Stimulated activated CD4-positive, alpha-beta T cell treated with anti-CD3 and anti-CD28 coated beads, Interleukin-15, amount 100 ng/mL, for 1 hour (primary cell): ENCODE measurements at places on chromosomes 4 and X.

GRCh38 chrX:47272013-47272408 lies 39.2 kb downstream of the USP11 start:
- DNase-seq: no peak

DNA sequence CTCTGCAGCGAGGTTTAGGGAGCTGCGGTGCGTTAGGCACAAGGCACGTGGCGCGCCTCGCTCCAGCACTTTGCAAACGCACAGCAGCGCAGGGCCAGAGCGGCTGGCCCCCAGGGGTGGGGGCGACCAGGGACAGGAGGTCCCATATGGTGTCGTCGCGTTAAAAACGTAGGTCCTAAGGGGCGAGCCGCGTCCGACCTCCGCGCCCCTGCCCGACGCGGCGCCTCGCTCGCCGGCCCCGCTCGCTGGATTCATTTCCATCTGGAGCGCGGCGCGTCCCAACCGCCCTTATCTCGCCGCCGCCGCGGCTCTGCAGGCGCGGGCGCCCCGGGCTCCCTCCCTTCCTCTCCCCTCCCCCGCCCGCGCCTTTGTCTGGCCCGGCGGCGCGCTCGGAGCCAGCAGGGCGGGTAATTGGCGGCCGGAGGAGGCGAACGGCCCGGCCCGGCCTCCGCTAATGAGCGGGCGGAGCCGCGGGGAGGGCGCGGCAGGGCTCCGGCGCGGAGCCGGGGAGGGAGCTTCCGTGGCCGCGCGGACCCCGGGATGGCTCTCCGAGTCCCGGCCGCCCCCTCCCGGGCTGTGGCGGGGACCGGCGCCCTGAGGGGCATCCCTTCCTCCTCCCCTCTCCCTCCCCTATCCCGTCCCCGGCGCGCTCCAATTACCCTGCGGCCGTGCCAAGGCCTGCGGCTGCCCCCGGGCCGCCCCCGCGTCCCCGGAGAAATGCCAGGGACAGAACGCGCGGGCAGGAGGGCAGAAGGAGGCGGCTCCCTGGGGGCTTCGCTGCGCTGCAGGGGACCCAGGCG lies 409.0 kb downstream of the BCOR start:
- peak; percentile 20 for DNase-seq

- no peak for DNase-seq
Measured at GRCh38 chrX:50165727-50166126, 35.1 kb downstream of the AKAP4 start.

DNA sequence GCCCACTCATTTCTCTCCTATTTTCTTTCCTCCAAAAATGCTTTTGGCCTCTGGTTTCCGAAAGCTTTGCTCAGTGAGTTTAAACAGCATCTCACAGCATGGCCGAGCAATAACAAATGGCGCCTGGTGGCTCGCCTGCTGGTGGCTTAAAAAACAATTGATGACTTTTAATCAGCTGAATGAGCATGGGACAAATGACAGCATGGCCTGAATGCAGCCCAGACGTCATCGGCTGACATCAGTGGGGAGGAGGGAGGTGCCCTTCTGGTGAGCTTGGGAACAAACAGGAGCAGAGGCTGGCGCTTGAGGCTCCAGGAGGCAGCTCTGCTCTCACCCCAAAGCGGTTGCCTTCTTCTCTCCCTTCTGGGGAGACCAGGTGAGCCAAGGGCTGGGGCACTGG lies 286.4 kb downstream of the BCOR start:
- no peak for DNase-seq

DNA sequence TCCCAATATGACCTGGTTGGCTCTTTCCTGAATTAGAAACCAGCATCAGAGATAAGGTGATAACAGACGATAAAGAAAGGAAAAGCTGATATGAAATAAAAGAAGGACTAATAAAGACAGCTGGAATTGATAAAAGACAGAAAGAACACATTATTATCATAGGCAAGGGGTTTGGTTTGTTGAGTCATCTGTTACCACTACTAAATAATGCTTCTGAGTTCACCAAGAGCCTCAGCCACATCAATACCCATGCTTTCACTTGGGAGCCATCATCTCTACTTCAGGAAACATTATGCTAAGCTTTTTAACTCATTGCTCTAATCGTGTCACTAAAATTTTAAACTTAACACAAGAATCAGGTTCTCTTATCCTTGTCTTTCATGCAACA lies 27.6 kb downstream of the ANXA5 start:
- DNase-seq: no peak

GRCh38 chrX:20116087-20116576 lies 575 bp downstream of the MAP7D2 start:
- DNase-seq: no peak

DNA sequence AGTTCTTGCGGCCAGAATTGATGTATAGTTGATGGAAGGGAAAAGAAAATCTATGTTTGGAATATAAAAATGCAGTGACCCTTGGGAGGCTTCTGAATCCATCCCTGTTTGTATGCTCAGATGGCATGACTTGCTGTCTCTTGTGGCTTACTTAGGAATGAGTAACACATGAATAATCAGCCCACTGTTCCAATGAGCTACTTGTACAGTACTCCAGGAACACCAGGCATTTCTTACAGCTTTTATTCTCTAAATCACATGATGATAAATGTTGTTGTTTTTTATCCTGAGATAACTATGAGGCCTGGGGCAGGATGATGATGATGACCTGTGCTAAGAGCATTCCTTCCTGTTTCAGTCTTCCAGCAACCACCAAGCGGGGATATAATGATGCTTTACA lies 18.9 kb downstream of the TMPRSS11E start:
- DNase-seq: no peak

- no peak for DNase-seq
Measured at GRCh38 chr4:6900956-6901355, 8.7 kb upstream of the TBC1D14 start.

DNA sequence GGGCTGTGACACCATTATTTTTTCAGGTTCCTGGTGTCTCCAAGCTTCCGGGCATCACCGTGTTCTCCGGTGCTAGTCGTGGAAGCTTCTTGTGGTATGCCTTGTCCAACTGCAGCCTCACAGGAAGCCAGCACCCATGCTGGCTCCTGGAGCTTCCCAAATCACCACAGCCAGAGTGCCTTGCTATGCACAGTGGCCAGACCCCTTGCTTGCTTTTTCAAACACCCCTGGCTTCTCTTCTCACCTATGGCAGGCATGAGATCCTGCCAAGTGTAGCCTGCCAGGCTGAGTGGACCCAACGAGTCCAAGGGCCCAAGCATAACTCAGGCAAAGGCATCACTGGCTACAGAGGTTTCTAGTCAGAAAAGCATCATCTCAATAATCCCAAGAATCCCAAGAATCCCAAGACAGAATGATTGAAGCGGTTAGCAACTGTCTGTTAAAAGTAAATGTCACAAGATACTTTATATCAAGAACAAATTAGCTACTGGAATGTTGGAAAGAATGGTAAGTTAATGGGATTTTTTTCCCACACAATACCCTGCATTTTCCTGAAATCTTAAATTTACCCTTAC lies 1522.9 kb downstream of the PCDH18 start:
- DNase-seq: no peak

- DNase-seq: no peak
Measured at GRCh38 chrX:9955506-9955905, 11.7 kb upstream of the CLDN34 start.

DNA sequence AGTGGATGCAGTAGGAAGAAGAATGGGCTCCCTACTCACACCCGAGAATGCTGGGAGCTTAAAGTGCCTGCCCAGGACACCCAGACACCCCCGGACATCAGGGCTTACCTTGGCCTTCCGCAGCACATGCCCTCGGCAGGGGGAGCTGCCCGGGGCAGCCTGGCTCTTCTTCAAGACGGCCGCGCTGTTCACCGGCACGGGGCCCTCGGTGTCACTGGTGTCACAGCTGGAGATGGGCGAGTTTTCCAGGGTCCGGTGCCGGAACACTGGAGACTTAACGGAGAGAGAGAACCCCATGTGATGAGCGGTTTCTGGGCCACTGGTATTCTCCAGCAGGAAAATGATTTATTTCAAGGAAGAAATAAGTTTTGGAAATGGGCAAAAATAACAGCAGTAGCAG lies 170.9 kb downstream of the AFAP1 start:
- DNase-seq: no peak

- DNase-seq: no peak
Measured at GRCh38 chrX:151676196-151676595, 19.1 kb upstream of the PRRG3 start.

- no peak for DNase-seq
Measured at GRCh38 chr4:76658231-76659102, 223.4 kb downstream of the SHROOM3 start.

DNA sequence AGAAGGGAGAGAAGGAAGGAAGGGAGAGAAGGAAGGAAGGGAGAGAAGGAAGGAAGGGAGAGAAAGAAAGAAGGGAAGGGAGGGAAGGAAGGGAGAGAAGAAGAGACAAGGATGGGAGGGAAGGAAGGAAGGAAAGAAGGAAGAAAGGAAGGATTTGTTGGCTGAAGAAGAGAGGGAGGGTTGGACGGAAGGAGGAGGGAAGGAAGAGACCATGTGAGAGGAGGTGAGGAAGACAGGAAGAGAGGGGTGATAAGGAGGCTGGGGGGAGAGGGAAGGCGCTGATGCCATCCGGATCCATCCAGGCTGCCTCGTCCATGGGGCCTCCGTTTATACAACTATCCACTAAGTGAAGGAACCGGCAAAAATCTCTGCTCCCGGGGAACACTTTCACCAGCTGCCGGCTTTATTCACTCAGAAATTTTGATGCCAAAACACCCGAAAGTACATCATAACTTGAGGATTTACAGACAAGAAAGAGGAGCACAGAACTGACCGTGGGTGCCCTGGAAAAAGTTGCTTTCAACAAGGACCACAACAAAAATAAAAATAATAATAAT lies 14.9 kb downstream of the DHRSX start:
- no peak for DNase-seq

GRCh38 chrX:3154386-3154975 lies 113.2 kb downstream of the ARSF start:
- DNase-seq: no peak

GRCh38 chr4:120316416-120316815 lies 249.8 kb upstream of the MAD2L1 start:
- DNase-seq: no peak

- no peak for DNase-seq
Measured at GRCh38 chr4:123939621-123940020, 543.0 kb downstream of the SPRY1 start.

DNA sequence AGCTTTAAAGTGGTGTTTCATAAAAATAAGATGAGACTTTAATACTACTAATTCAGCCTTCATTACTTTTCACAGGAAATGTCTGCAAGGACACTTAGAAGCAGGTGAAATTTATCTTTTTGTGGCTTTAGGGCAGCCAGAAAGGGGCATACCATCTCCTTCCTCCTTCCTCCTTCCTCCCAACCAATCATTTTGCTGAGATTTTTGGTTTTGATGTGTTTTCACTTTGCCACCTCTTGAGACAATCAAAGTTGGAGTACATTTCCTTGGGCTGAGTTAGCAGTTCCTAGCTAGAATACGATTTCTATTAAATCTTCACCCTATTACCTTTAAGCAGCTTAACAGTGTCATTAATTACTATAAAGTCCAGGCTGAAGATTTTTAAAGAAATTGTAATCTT lies 5.1 kb upstream of the NDST3 start:
- DNase-seq: no peak

DNA sequence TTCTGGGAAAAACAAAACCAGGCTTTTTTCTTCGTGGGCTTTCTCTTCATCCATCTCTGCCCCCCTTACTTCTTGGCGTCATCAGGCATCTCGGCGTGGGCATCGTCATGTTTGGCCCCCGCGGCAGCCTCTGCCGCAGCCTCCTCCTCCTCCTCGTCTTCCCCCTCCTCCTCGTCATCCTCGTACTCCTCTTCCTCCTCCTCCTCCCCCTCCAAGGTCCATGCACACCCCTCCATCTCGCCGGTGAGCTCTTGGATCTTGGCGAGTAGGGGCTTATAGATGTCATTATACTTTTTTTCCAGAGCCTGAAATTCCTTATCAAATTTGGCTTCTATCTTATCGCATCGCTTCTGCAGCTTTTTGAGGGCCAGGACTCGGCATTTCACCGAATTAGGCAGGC lies 488 bp downstream of the NAP1L5 start:
- DNase-seq: no peak

DNA sequence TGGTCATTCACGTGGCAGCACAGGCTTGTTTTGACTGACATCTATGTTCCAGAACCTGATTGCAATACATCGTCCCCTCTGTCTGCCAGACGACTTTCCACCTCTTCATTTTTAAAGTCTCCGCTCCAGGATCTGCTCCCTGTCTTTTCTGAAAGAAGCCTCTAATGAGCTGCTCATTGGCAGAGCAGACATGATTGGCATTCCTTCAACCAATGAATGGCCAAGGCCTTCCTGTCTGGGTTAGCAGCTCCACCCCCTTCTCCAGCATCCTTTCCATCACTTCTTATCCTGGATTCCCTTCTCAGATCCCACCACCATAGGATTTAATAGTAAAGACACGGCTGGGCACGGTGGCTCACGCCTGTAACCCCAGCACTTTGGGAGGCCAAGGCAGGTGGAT lies 202.7 kb upstream of the KLF3 start:
- no peak for DNase-seq

GRCh38 chr4:75745721-75746199 lies 21.4 kb downstream of the USO1 start:
- DNase-seq: no peak

- DNase-seq: no peak
Measured at GRCh38 chr4:92304121-92304520, 355 bp downstream of the GRID2 start.

DNA sequence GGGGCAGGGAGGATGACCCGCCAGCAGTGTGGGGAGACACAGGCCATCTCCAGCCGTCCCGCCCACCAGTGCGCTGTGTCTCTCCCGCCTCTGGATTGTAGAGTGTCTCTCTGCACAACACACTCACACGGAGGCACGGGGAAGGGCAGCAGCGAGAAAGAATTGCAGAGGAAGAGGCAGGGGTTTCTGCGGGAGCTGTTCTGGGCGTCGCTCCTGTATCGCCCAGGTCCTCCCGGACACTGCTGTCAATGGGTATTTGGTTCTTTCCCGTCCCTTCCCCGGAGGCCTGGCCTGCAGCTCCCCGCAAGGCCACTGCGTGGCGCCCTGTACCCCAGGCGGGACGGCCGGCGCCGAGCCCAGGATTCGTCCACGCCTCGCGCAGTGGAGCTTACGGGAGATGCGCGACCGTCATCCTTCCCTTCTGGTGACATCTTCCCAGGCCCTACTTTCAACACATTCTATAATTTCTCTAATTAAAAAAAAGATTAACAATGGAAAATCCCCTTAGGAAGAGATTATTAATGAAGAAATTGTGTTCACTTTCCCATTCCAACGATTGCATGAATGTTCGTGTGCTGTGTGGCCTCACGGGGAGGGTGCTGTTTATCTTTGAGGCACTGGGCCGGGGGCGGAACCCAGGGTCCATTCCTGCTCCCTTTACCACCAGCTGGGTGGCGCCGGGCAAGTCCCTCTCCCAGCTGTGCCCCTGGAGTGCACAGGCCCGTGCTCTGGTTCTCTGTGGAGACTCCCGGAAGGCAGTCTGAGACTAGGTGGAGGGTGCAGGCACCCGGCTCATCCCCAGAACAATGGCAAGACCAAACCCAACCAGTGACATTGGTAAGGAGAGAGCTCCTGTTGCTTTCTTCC lies 95.7 kb downstream of the CPZ start:
- DNase-seq: no peak
